Hematopoietic multipotent progenitor cell treated with erythropoietin and hydrocortisone succinate and interleukin-3 and kit ligand, for 4 days (in vitro differentiated cells): ENCODE measurements at places on chromosomes 6 and 20.

DNA sequence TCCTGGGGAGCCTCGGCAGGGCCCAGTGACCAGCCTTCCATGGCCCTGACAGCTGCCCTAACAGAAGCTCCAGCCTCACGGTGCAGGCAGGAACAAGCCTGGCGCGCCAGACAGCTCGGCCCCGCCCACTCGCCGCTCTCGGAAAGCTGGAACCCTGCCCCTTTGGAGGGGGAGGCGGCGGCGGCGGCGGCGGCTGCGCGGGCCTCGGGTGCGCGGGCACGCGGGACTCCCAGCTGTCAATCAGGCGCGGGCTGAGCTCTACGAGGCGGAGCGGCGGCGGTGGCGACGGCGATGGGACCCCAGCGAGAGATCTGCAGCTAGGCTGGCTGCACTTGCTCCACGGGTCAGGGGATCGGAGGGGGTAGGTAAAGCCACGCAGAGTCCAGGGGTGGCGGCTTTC, at the start of gene NRSN1:
Gene NRSN1, plus strand, starts transcription at position 236 of the 400 bp plus-strand sequence. CDS start 8,113 bp downstream, outside the sequence.
- peak; percentile 38 for DNase-seq

DNA sequence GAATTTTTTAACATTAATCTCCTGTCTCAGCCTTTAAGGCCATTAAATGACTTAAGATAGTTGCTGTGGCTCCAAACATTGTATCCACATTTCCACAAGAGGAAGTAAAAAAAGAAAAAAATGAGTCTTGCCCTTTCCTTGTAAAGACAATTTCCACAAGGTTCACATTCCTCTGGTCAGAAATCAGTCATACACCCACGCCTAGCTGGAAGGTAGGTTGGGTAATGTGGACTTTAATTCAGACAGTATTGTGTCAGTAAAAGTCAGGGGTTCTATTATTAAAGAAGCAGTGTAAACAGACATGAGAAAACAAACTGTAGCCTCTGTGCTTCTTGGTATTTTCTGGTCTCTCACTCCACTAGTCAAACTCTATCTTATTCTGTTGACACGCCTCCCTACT, 682.0 kb downstream of the GRIK2 start:
- DNase-seq: no peak

- DNase-seq: no peak
Observed at GRCh38 chr20:38995536-38996044, 33.4 kb downstream of the DHX35 start.

GRCh38 chr6:36150283-36150682, 20.0 kb downstream of the MAPK13 start:
- DNase-seq: no peak

DNA sequence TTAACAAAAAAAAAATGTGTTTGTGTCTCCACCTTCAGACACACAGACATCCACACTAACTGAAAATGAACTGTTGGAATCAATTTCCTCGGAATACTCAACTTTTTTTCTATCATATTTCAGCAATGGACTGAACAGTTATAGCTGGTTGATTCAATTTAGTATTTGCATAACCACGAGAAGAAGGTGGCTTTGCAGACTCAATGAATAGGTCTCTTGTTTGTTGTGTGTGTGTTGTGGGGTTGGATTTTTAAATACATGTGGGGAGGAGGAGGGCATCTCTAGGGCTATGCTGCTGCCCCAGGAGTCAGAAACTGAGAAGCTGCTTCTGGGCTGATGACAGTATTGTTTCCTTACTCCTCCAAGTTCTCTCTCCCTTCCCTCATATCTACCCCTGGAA, 28.7 kb downstream of the TFAP2A start:
- DNase-seq: no peak

- no peak for DNase-seq
Observed at GRCh38 chr20:37571033-37571432, 43.4 kb upstream of the BLCAP start.

DNA sequence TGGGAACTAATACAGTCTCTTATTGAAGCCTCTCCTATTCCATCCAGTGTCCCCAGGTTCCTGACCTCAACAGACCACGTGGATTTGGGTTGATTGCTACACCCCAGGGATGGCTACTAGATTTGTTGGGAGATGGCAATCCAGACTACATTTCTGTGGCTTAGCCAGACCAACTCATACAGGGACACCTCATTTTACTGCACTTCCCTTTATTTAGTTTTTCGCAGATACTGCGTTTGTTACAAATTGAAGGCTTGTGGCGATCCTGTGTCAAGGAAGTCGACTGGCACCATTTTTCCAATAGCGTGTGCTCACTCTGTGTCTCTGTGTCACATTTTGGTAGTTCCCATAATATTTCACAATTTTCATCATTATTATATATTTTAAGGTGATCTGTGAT, 10.3 kb upstream of the MTRF1L start:
- DNase-seq: no peak

- no peak for DNase-seq
Observed at GRCh38 chr6:125129354-125129753, 24.2 kb upstream of the TPD52L1 start.

DNA sequence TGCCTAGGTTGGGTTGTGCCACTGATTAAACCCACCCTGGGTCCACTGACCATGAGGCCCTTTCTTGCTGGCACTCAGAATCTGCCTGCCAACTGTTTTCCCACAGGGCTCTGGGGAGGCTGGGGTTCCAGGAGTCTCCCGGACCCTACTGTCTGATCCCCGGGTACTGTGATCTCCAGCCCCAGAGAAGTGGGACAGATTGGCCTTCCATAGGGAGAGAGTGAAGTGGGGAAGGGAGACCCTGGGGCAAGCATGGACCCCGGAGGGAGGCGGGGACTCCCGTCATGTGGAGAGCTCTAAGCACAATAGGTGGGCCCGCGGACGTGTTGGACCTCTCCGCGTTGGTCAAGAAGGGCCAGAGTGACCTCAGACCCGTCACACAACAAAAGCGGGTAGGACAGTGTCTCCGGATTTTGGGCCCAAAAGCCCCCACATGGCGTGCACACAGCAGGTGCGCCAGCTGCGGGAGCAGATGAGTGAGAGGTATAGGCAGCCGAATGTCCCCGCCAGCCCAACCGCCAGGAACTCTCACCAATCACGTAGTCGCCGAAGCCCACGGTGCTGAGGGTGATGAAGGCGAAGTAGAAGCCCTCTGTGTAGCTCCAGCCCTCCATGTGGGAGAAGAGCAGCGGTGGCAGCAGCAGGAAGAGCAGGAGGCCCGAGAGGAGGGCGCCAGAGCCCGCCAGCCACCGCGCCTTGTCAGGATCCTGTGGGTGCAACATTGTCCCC, 10.6 kb downstream of the KCNK17 start:
- no peak for DNase-seq

- peak; percentile 77 for DNase-seq
Observed at GRCh38 chr20:61525781-61526431, 273.8 kb downstream of the CDH4 start.

DNA sequence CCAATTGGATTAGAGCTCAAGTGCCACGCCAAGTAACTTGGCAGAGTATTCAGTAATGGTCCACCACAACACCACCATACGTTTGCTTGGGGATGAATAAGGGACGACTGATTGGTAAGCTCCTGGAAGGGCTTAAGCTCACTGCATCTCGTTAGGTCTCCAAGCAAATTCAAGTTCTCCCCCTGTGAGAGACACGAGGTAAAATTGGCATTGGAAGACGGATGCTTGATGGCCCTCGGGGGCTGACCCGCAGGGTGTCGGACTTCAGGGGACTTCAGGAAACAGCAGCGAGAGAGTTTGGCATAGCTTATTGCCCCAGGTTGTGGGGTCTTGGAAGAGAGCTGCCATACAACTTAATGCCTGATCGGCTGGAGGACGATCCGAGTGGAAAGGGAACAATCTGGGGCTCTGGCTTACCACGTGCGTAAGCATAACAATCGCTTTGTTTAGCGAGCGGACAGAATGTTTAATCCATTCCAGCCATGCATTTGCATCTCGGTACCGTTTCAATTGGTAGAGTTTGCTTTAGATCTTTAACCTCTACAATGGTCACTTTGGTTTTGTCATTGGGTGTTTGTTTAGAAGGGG, 4.8 kb upstream of the ZNFX1 start:
- DNase-seq: peak; percentile 20

- DNase-seq: no peak
Observed at GRCh38 chr6:140548366-140548765, 1173.9 kb upstream of the CITED2 start.

DNA sequence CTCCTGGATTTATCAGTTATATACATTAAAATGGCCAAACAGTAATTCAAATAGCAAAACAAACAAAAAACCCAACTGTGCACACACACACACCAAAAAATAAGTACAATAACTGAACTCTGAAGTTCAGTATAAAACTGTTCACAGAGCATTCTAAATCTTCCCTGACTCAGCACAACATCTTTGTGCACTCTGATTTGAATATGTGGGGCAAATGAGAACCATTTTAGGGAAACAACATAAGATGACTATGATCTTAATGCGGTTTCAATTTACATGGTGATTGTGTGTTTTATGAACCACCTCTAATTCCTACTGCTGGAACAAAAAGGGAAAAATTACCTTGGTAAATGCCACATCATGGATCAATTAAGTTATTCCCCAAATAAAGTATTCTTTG, 41.7 kb downstream of the PLAGL1 start:
- DNase-seq: peak; percentile 68

DNA sequence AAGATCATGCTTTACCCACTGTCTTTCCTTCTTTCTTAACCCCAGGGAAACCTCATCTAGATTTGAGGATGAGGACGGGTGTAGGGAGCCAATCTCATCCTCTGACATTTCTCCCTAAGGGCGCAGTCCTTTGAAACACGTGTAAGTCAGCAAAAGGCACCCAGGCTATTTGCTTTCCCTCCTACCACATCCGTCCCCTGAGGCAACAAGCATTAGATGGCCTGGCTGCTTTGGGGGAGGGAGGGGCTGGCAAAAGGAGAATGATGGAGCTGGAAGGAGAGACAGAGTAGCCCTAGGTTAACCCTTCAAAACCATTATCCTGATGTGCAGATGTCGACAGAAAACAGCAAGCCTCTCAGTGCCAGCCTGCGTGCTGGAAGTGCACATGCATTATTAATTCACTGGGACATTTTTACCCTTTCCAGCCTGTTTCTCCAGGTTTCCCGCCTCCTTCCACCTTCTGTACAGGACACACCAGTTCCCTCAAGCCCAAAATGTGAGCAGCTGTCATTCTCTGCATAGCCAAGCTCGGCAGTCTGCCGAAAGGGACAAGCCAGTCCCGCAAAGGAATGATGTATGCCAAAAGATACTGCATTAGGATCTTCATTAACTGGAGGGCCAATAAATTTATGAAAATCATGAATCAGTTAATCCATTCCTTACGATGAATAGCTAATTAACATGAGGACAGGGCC, 547.2 kb downstream of the CD83 start:
- DNase-seq: no peak

GRCh38 chr20:51315390-51315789, 227.1 kb downstream of the NFATC2 start:
- DNase-seq: no peak

GRCh38 chr6:14109411-14109826, 8.2 kb upstream of the CD83 start:
- no peak for DNase-seq

- DNase-seq: no peak
Observed at GRCh38 chr6:33093855-33094254, 18.1 kb downstream of the HLA-DPB1 start.

DNA sequence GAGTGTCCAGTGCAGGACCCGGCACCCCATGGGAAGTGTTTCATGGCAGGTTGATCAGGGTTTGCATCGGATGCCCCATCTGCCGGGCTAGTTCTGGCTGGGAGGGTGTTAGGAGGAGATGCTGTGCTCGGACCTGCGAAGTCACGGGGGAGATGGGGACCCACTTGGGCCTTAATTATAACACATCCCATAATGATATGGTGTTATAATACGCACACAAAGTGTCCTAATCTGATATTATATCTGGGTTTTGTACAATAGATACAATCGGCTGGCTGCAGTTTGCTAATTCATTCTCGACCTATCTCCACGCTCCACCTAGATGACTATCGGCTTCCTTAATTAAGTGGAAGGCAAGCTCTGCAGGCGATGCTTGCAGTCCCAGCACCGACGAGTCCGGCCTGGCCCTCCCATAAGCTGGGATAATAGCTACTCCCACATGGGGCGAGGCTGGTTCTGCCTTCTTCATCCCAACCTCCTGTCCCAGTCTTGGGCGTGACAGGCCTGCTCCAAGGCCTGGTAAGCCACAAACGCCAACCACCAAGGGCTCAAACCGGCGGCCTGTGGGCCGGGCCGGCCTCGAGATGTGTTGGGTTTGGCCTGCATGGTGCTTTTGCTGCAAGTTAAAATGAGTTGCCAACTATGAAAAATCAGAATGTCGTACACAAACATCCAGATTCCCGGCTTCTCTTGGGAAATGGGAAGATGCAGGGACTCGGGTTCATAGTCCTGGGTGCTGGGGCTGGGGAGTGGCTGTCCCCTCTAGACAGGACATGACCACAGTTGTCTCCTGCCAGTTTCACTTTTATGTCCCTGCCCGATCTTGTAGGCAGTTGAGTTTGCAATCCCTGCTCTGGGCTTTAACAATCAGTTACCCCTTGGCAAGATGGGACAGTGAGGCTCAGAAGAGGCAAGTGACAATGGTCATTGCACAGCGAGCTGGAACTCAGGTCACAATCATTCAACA, 32.7 kb downstream of the CEBPB start:
- DNase-seq: peak; percentile 77

DNA sequence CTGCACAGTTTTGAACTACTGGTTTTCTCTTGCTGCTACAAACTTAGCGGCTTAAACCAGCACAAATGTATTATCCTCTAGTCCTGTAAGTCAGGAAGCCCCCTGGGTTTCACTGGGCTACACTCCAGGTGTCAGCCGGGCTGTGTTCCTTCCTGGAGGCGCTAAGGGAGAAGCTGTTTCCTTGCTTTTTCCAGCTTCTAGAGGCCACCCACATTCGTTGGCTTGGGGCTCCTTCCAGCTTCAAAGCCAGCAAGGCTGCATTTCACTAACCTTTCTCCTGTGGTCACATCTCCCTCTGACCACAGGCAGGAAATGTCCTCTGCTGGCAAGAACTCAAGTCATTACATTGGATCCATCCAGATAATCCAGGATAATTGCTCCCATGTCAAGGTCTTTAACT, 350.6 kb upstream of the PLCB4 start:
- DNase-seq: no peak

GRCh38 chr6:35733633-35734032, 3.2 kb upstream of the ARMC12 start:
- no peak for DNase-seq

GRCh38 chr6:10174056-10174455, 240.8 kb downstream of the TFAP2A start:
- DNase-seq: no peak

DNA sequence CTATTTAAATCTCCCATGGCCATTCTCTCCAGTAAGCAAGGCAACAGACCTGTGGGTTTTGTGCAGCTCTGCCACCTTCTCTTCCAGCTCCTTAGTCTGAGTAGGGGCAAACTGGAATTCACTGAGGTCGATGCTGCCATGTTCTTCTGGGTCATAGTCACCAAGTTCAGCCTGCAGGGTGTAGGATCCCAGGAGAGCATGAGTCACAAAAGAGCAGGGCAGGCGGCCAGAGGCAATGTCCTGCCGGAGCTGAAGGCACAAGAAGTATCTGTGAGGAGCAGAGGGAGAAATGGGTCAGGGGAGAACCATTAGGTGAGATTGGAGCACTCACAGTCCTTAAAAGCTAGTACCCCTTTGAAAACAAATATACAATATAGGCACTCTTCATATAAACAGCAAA, 73.7 kb downstream of the SMLR1 start:
- DNase-seq: no peak

- DNase-seq: peak; percentile 25
Observed at GRCh38 chr6:143501851-143502250, 9.7 kb downstream of the FUCA2 start.

- no peak for DNase-seq
Observed at GRCh38 chr6:7155871-7156579, 48.3 kb downstream of the RREB1 start.

GRCh38 chr20:14845199-14846160, 508.1 kb upstream of the FLRT3 start:
- DNase-seq: no peak

- no peak for DNase-seq
Observed at GRCh38 chr6:170443151-170443662, 109.9 kb downstream of the PSMB1 start.
